ENCODE measurements at places on chromosomes 2 and 18.

DNA sequence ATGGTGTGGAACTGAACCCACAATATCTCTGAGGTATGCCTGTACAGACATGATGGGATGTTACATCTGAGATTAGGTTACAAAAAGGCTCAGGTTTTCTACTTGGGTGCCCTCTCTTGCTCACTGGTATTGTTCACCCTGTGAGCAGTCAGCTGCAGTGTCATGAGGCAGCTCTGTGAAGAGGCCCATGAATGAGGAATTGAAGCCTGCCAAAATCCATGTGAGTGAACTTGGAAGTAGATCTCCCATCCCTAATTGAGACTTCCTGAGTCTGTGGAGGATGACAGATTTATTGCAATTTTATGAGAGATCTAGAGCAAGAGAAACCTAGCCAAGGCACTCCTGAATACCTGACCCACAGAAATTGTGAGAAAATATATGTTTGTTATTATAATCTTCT, 404.9 kb upstream of the ZEB2 start:
- no peak for DNase-seq

DNA sequence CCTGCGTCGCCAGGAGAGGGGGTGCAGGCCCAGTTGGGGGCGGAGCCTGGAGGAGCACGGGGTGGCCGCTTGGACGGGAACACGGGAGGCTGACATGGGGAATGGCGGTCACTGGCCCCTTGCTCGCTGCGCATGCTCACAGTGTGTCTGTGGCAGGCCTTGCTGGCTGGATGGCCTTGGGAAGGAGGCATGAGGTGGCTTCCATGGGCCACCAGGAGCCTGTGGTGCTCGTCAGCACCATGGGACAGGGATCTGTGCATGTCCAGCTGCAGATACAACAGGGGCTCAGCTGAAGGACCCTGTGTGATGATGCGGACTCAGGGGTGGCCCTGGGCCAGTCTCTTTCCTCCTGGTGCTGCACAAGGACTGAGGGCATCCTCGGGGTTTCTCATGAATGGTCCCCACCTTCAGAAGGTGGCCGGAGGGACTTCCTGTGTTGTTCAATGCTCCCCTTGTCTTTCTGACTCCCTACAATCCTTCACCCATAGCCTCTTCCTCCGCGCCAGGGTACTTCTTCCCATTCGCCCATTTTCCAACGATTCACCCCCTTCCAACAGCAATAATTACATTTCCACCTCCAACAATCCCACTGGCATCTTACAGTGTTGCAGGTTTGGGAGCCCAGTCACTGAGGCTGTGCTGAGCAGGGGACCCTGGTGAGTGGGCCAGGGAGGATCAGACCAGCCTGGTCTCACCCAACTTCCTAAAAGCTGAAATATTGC, 3.4 kb upstream of the SP140L start:
- no peak for DNase-seq

DNA sequence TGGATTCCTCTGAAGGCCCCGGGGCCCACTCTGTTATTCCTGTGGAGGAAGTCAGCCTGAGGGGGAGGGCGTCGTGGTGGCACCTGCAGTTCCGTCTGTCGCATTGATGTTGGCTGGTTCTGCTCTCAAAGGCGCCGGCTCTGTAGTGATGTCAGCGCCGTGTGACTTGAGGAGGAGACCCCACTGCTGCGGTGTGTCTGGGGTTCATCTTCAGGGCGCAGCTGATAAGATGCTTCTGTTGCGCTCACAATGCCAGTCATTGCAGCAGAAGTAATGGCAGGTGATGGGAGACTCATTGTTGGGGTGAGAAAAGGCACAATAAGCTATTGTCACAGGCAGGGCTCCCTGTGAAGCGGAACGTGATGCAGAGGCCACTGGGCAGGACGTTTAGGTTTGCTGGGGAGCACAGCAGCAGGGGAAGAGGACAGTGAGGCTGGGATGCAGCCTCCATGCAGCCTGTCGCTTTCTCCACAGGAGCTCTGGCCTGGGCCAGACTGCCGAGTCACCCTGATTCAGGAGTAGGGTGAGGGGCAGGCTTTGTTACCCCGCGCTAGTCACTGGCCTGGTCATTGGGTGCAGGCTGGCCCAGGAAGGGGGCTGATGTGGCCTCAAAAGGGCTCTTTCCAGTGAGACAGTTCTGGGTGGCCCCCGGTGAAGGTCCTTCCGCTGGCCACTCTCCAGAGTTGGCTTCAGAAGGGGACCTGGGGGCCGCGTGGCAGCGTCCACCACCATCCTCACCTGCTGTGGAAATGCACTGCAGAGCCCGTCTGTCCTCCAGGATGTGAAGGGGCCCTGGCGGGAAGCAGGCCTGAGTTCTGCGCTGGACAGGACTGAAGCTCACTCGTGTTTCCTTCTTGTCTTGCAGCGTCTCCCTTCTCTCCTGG, 42.9 kb downstream of the SH3BP4 start:
- no peak for DNase-seq

GRCh38 chr18:75269696-75270095, 59.1 kb downstream of the TSHZ1 start:
- no peak for DNase-seq

- no peak for DNase-seq
Observed at GRCh38 chr2:119323459-119323858, 43.2 kb downstream of the C2orf76 start.

GRCh38 chr2:191620144-191620543, 57.8 kb upstream of the NABP1 start:
- DNase-seq: no peak

DNA sequence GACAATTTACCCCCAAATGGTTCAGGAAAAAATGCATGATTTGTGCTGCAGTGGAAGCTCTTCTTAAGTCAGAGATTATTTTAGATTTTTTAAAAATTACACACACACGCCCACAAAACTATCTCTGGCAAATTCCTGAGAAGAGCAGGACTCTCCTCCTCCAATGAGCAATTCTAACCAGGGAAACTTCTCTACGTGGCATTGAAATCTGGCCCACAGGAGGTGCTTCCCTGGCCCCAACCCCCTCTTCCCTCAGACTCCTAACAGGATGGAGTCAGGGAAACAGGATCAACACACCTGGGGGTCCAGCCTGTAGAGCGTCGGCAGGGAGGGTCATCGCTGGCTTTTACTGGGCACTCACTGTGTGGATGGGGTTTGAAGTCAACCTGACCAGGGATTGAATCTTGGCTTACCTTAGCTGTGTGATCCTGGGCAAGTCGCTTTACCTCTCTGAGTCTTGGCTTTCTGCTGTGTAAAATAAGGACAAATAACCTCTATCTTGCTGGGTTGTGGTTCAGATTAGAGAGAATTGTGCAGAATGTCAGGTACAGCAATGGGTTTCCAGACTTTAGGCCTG, 65.4 kb upstream of the ASAP2 start:
- DNase-seq: no peak

- DNase-seq: no peak
Observed at GRCh38 chr2:100110614-100111000, 31.8 kb downstream of the AFF3 start.

- DNase-seq: no peak
Observed at GRCh38 chr2:232757905-232758304, 18.5 kb downstream of the KCNJ13 start.

- DNase-seq: no peak
Observed at GRCh38 chr2:38671946-38672345, 6.0 kb downstream of the GALM start.

DNA sequence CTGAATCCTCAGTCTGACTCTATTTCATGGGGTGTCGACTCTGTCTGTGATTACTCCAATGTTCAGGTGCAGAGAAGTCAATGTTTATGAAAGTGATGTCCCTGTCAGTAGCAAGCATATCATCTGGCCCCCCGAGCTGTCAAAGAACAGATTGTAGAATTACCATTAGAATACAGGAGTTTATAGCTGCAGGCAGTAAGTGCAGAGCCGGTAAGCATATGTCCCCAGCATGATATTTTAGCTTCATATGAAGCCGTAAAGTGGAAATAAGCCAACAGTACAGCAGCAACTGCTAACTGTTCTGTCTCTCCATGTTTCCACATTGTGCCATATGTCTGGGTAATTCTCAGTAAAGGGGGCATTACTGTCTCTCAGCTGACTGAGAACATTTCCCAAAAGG, 541.8 kb downstream of the SOX11 start:
- no peak for DNase-seq

DNA sequence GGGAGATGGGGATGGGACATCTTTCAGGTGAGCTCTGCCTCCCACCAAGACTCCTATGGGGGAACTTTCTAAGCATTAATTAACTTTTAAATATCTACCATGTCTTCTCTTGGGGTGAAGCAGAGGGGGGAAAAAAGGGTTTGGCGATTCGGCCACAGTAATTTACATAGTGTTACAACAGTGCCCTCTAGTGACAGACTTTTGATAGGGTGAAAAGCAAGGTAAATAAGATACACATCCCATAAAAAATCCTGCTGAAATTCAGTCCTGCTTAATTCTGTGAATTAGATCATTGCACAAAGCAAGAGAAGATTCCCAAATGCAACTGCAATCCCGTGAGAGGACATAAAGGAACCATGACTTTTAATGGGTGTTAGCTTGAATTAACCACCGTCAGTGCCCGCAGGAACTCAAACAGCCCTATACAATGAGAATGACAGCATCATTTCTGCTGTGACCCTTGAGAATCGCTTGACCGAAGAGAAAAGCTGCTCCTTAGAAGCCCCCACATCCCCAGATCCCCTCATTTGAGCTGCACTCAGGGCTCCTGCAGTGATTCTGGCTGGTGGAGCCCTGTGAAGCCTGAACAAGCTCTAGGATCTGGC, 32.8 kb downstream of the FAM124B start:
- DNase-seq: peak; percentile 34

- no peak for DNase-seq
Observed at GRCh38 chr2:8676921-8677645, 4.8 kb upstream of the ID2 start.

DNA sequence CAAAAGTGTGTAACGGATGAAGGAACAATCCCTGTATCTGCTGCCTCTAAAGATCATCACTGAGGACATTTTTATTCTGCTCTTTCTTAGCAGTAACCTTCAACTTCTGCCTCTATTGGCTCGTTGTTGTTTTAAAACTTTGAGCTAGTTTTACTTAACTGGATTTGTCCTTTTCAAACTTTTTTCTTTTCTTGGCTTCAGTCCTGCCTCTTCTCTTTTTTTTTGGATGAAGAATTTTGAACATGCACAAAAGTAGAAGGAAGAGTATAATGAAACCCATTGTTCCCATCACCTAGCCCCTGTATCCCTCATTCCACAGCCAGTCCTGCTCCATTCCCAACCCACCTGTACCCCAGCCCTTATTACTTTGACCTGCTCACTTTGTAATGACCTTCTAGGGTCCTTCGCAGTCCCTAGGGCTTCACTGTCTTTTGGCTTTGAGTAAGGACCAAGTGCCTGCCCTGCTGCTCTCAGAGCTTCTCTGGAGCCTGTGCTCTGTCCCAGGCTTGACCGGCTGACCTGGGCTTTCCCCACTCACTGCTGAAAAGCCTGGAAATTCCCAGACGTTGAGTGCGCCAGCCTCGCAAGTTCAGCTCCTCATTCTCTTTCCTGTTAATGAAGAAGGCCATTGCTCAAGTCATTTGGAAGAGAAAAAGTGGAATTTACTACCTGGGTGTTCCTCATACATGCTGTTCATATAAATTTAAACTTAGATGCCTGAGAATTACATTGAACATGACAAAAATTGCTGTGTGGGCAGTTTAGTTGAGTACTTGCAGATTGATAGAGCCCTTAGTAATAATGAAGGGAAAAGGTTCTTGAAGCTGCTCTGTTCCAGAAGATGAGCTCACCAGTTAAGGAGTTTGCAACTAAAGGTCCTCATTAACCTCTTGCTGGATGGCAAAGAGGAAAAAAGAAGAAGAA, 149.3 kb upstream of the ALPP start:
- DNase-seq: no peak

GRCh38 chr2:189583227-189584198, 2.9 kb upstream of the SLC40A1 start:
- no peak for DNase-seq

DNA sequence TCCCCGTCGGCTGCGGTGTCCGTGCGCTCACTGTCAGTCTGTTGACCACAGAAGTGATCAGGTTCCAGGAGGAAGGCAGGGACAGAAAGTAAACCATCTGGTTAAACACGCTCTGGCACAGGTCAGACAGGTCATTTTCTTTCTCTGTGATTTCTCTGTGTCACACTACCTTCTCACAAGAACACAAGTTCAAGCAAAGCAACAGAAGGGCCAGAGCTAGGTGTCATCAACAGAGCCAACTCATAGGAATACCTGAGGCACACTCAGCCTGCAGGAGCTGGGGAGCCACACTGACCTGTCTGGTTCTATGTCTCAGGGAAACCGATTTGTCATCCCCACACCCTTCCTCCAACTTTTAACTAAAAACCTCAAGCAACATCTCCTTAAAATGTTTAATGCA, 115.1 kb upstream of the ZBTB14 start:
- DNase-seq: no peak

DNA sequence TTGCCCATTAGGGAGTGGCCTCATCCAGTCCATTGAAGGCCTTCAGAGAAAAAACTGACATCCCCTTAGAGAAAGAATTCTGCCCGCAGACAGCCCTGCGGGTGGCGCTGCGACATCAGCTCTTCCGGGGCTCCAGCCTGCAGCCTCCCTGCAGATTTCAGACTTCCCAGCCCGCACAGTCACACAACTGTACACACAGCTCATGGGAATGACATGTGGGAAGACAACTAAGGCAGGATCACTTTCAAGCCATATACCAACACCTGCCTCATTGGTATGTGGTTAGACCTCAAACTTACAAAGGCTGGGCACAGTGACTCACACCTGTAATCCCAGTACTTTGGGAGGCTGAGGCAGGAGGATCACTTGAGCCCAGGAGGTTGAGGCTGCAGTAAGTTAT, 24.8 kb upstream of the TUBB6 start:
- DNase-seq: no peak

GRCh38 chr2:38528534-38528933, 74.2 kb downstream of the HNRNPLL start:
- no peak for DNase-seq

DNA sequence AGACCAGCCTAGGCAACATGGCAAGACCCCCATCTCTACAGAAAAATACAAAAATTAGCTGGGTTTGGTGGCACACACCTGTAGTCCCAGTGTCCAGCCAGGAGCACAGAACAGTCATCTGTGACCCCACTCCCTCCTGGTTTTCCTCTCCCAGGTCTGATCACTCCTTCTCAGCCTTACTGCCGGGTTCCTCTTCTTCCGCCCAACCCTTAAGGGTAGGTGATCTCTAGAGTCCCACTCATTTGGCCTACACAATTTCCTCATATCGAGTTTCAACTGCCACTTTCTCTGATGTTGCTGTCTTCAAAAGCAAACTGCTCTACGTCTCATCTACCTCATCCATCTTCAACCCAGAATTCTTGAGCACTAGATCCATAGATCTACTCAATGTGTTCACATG, 13.4 kb upstream of the MAT2A start:
- DNase-seq: no peak

DNA sequence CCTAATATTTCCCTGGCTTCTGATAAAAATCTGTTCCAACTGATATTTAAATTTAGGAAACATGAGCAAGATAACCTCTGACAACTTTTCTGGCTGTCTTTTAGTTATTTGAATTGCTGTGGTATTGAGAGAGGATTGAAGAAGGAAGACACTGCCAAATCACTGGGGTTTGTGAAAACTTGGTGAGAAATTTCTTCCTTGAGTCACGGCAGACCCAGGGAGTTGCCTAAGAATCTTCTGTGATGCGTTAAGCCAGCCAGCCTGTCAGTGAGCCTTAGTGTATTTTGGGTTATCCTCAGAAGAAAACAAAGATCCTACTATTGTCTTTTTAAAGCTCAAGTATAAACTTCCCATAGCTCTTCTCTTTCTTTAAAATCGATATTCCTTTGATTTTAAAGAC, 17.5 kb upstream of the DOK6 start:
- no peak for DNase-seq

All from immature natural killer cell (primary cell).